ENCODE measurements at places on chromosomes 12 and 14.

- no peak for DNase-seq
Observed at GRCh38 chr14:101064121-101064661, 160.7 kb upstream of the RTL1 start.

GRCh38 chr12:100808777-100809176 lies 14.2 kb downstream of the ANO4 start:
- DNase-seq = no peak

DNA sequence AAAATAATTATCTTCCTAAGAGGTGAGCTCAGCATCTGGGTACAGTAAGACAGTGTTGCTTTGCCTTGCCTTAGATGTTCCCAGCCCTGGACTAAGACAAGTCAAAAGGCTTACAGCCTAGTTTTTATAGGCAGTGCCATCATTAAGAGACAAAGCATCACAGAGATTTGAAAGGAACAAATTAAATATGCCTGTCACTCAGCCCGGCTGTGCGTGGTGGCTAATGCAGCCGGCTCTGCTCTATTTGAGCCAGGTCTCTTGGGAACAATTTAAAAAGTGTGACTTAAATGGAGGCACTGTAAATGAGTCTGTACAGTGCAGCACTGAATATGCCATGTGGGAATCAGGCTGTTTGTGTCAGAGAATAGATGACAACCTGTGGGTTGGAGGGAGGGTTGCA lies 1687.4 kb upstream of the FLRT2 start:
- no peak for DNase-seq

- no peak for DNase-seq
Observed at GRCh38 chr12:104329707-104330532, 26.4 kb downstream of the EID3 start.

DNA sequence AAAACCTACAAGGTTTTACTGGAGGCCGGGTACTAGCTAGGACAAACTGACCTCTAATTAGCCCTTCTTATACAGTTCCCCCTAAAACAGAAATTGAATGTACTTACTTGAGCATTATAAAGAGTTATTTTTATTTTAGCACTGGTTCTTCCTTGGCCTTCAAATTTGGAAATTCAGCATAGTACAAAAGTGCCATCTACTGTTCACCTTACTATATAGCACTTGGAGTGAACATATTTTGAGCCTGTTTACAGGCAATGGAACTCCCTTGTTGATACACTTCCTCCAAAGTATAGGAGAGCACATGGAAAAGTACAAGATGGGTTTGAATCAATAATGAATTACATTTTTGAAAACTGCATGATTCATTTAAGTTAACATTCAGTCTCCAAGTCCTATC lies 3.9 kb upstream of the POC1B start:
- DNase-seq = peak; percentile 46

DNA sequence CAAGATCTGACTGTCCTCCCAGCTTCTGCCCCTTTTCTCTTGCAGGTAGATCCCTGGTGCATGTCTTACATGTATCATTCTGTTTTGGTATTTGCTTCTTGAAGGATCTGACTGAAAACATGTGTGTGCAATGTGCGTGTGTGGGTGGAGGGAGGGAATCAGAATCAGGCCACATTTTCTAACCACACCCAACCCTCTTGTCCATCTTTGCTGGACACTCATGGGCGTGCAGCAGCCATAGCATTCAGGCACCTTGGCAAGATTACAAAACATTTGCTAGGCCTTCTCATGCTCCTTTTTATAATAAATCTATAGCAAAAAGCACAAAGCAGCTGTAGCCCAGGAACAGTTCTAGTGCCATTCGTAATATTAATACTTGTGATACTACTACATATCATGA lies 233.6 kb upstream of the E2F7 start:
- DNase-seq = no peak

DNA sequence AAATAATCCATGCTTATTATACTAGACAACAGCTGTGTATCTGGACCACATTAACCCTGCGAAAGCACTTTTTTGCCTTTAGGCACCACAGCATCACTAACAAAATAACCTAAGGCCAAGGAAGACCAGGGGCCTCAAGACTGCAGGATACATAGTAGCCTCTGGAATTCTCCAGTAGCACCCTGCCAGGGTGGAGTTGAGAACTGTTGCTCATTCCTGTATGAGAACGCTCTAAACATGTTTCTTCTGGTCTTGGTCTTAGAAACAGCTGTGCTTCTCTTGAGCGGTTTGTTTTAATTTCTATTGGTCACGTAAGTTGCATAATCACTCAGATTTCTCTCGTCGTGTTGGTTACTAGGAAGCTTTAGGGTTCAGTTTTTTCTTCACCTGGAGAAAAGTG lies 7.9 kb downstream of the B4GALNT3 start:
- no peak for DNase-seq
